ENCODE measurements at places on chromosomes 7 and 10. TPM values are rescaled to one million over a fixed set of nuclear protein-coding genes. Genes with fewer than 3 reads are reported as not detected.

DNA sequence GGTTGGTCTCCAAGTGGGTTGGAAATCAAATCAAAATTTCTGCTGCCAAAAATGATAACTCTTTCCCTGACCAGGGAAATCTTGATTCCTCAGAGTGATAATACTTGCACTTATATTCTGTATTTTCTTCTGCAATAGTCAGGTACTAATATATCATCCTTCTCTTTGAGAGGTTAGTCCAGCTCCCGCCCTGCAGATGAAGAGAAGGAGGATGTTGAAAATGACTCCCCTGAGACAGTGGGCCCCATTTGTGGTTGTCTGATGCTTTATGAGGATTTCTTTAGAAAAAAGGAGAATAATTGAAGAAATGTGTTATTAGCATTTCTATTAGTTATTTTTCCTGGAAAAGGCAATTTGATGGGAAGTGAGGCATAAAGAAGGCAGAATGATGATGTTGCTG, 213.0 kb downstream of the SEC23IP start:
- DNase-seq = no peak
- H3K36me3 ChIP-seq = no peaks in the 10 kb centered on the region

- H3K27me3 ChIP-seq = peaks cover 2% of the 10 kb centered on the region
- no peaks in the 10 kb centered on the region for H3K36me3 ChIP-seq
- peaks cover 31% of the 10 kb centered on the region for H3K4me1 ChIP-seq
- H3K27ac ChIP-seq = no peak overlapping the region
Observed at GRCh38 chr7:33716581-33717477, 188.5 kb upstream of the BMPER start.

DNA sequence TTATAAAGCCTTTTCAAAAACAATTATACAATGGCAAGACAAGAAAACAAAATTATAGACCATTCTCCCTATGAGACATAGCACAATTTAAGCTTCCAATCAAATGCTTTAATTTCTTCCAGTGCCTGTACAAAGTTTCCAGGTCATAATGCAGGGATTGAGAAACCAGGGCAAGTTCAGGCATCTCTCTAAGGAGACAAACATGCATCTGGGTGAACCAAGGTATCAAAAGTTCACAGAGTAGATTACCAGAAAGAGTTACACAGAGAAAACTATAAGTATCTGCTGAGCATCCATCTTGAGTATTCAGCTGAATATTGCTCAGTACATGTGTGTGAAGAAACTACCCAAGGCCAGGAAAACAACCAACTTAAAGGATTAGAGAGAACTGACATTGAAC, 89.1 kb downstream of the COL28A1 start:
- peaks cover 47% of the 10 kb centered on the region for H3K36me3 ChIP-seq
- no peaks in the 10 kb centered on the region for H3K4me1 ChIP-seq
- DNase-seq = no peak

DNA sequence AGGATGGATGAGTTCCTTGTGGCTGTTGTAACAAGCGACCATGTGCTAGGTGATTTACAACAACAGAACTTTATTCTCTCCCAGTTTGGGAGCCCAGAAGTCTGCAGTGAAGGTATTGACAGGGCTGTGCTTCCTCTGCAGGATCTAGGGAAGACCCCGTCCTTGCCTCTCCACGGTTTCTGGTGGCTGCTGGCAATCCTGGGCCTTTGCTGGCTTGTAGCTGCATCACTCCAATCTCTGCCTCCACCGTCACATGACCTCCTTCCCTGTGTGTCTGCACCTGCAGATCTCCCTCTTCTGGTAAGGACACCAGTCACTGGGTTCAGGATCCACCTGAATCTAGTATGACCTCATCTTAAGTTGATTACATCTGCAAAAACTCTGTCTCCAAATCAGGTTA, 115.6 kb downstream of the GLRX3 start:
- peaks cover 2% of the 10 kb centered on the region for H3K27me3 ChIP-seq
- H3K4me1 ChIP-seq = no peaks in the 10 kb centered on the region
- no peak overlapping the region for H3K27ac ChIP-seq
- H3K36me3 ChIP-seq = no peaks in the 10 kb centered on the region
- no peak for DNase-seq
- H3K4me3 ChIP-seq = no peak overlapping the region

DNA sequence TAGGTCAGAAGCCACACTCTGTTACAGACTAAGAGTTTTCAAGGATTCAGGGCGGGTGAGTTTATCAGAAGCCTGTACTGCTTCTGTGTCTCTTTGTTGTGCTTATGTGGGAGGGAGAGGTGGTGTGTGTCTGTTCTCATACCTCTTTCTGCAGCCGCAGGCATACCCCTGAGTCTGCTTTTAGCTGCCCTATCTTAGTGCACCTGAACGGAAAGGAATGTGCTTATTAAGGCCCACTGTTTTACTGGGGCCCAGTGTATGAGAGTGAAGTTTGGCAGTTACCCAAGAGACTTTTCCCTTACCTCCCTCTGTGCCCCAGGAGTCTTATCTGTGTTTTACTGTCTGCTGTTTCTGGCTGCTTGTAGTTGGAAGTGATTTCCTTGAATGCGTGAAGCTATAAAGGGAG, 104.3 kb downstream of the TYW1 start:
- H3K27ac ChIP-seq = no peak overlapping the region
- no peaks in the 10 kb centered on the region for H3K27me3 ChIP-seq
- no peak overlapping the region for H3K4me3 ChIP-seq
- no peak for DNase-seq
- H3K4me1 ChIP-seq = no peaks in the 10 kb centered on the region
- H3K36me3 ChIP-seq = peaks cover 20% of the 10 kb centered on the region

DNA sequence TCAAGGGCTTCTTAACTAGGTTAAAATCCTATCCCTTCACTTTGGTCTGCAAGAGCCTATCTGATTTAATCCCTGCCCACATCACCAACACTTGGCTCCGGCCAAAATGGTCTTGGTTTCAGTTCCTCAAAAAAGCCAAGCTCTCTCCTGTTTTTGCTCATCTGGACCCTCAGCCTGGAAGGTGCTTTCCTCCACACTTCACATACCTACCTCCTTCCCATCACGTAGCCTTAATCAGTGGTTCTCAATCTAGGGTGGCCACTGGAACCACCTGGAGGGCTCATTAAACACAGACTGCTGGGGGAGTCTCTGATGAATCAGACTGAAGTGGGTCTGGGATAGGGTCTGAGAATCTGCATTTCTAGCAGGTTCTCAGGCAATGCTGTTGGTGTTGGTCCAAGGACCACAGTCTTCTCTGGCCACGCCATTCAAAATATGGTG, 227.0 kb upstream of the AOAH start:
- H3K27me3 ChIP-seq = no peaks in the 10 kb centered on the region
- DNase-seq = no peak
- no peak overlapping the region for H3K27ac ChIP-seq
- no peaks in the 10 kb centered on the region for H3K36me3 ChIP-seq
- no peaks in the 10 kb centered on the region for H3K4me1 ChIP-seq

DNA sequence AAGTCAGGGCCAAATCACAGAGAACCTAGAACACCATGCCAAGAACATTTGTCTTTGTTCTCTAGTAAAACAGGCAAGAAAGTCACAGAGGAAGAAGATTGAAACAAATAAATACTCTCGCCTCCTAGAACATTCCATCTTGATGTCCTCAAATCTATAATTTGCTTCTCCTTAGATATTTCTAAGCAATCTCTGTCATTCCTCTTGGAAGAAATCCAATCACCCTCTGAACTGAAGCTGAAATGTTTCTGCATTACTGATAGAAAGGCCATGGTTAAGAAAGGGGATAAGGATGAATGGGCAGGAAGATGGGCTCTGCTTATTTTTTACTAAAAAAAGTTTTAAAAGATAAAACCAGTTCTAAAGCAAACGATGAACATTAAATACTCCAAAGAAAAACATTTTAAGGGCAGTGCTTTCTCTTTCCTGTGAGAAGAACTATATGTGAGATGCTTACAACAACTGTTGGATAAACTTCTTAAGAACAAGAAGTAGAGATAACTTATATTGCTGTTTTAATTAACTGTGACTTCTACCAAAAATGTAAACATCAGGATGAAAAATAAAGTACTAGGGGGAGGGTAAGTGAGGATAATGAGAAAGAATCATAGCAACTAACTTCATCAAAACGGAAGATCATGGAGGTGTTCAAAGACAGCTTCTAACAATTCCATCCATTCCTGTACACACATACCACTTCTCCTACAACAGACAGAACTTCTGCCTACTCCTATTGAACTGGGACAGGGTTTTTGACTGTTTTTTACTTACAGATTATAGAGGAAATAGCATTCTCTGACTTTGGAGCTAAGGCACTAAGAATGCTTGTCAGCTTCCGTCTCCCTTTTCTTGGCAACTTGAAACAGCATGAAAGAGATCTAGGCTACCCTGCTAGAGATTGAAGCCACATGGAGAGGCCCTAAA, 153.0 kb upstream of the LRRTM3 start:
- H3K36me3 ChIP-seq = no peaks in the 10 kb centered on the region
- H3K27ac ChIP-seq = no peak overlapping the region
- H3K4me3 ChIP-seq = no peak overlapping the region
- no peak for DNase-seq
- H3K27me3 ChIP-seq = 0 out of 2 replicates have a peak, but pooled peaks cover 1% of the 10 kb centered on the region
- H3K4me1 ChIP-seq = peaks cover 15% of the 10 kb centered on the region

- no peak overlapping the region for H3K4me3 ChIP-seq
- DNase-seq = peak; percentile 20
- no peak overlapping the region for H3K27ac ChIP-seq
Observed at GRCh38 chr10:7787150-7787856, 490 bp downstream of the KIN start.

- H3K27me3 ChIP-seq = peaks cover 10% of the 10 kb centered on the region
- H3K36me3 ChIP-seq = peaks cover 14% of the 10 kb centered on the region
- peaks cover 21% of the 10 kb centered on the region for H3K4me1 ChIP-seq
- peak overlapping the region; percentile 76 for H3K27ac ChIP-seq
Observed at GRCh38 chr10:93300288-93300917, 181.7 kb downstream of the MYOF start.

- 0 out of 2 replicates have a peak overlapping the region, but pooled peaks have one; percentile 22 for H3K27ac ChIP-seq
- peaks cover 6% of the 10 kb centered on the region for H3K4me1 ChIP-seq
- no peak for DNase-seq
- no peak overlapping the region for H3K4me3 ChIP-seq
- peaks cover 5% of the 10 kb centered on the region for H3K27me3 ChIP-seq
- peaks cover 28% of the 10 kb centered on the region for H3K36me3 ChIP-seq
Observed at GRCh38 chr10:80518143-80518806, 19.4 kb upstream of the SH2D4B start.

- no peaks in the 10 kb centered on the region for H3K4me1 ChIP-seq
- H3K27me3 ChIP-seq = peaks cover 5% of the 10 kb centered on the region
- H3K4me3 ChIP-seq = peak overlapping the region; percentile 84
- H3K36me3 ChIP-seq = no peaks in the 10 kb centered on the region
- no peak overlapping the region for H3K27ac ChIP-seq
- no peak for DNase-seq
Observed at GRCh38 chr7:1666823-1667565, 3.1 kb upstream of the ELFN1 start.

The C10orf105 gene
- not detected for total RNA-seq

The CELF2 gene
- total RNA-seq = 4.1 TPM

The TMEM196 gene
- not detected for total RNA-seq

The PLPP4 gene
- total RNA-seq = 14.6 TPM

The SPDYE1 gene
- total RNA-seq = not detected
